ENCODE measurements at places on chromosomes 11 and 22. TPM values are rescaled to one million over a fixed set of nuclear protein-coding genes. Genes with fewer than 3 reads are reported as not detected.

- DNase-seq, result no peak
Observed at GRCh38 chr11:117794772-117795629, 2.0 kb downstream of the DSCAML1 start.

DNA sequence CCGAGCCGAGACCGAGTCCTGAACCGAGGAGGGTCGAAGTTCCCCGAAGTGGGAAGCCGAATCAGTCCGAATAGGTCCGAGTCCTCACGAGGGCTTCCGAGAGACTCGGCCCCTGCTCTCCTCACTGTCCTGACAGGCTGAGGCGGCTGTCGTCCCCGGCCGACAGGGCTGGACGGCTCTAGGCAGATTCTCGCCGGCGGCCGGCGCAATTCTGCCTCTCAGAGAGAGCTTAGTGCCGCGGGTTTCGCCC lies 191 bp upstream of the DEAF1 start:
- DNase-seq, result no peak

DNA sequence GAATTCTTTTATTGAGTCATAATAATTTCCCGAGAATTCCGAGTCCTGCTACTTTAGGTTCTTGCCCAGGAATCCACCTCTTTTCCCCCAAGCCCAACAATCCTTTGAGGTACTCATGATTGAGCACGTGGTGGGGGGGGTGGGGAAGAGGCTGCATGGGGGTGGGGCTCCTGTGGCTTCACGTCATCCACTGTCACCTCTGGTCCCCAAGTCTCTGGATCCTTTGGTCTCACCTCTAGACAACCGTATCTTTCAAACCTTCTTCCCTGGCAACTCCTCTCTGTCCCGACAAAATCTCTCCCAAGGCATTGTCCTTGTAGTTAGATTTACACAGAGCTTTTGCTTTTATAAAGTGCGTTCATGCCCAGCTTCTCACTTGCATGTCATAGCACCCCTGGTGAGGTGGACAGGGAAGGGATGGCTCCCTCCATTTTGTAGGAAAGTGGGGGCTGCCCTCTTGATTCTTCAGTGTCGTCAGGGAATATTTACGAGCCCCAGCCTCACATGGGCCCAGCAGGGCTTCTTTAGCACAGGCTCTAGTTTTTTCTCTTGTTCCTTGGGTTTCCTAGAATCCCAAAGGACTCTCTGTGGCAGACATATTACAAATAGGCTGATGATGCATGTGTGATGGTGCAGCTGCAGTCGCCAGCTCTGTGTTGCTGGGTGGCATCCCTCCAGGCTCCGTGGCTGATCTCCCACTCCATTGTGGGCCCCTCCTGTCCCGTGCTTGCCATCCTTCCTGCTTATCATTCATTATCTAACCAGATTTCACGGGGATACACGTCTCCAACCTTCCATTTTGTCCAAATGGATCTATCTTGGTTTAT lies 8.4 kb downstream of the UCP3 start:
- DNase-seq, result no peak

- DNase-seq, result no peak
Observed at GRCh38 chr11:120117991-120118390, 19.9 kb downstream of the TRIM29 start.

DNA sequence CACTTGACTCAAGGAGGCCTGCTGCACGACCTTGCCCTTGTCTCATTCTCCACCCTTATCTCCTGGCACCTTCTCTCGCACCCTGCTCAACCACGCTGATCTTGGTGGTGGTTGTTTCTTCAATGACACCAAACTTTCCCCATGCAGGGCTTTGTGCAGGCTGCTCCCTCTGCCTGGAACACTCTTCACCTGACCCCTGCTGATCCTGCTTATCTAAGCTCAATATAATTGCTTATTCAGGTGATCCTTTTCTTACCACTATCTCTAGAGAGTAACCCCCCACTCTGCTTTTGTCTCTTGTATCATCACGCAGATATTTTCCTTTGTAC lies 604.4 kb downstream of the BUD13 start:
- no peak for DNase-seq

DNA sequence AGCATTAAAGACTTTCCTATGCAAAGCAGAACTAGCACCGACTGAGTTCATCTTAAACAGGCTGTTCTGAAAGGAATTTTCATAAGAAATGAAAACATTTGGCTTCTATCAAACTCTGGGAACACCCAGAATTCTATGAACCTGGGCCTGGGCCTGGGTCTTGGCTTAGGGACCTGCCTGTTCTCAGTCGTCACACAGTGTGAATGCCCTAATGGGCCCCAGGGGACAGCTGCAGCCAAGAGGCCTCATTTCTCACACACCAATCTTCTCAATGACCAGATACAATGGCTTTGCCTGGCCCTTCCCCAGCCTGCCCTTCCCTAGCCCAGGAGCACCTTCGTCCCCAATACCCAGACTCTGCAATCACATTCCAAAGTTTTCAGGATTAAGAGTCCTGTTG lies 234.9 kb upstream of the ARHGAP20 start:
- no peak for DNase-seq

GRCh38 chr22:32545801-32546200 lies 71.2 kb downstream of the FBXO7 start:
- DNase-seq, result peak; percentile 72

PRDM10 gene
- total RNA-seq, result 6.3 TPM

CCDC73 gene
- not detected for total RNA-seq

RAB3IL1 gene
- total RNA-seq, result 0.12 TPM

HSPB2 gene
- total RNA-seq, result not detected
